Mucosa of descending colon (tissue), 3 donors: ENCODE measurements at places on chromosomes 16 and 17. TPM values are rescaled to one million over a fixed set of nuclear protein-coding genes. Genes with fewer than 3 reads are reported as not detected.

DNA sequence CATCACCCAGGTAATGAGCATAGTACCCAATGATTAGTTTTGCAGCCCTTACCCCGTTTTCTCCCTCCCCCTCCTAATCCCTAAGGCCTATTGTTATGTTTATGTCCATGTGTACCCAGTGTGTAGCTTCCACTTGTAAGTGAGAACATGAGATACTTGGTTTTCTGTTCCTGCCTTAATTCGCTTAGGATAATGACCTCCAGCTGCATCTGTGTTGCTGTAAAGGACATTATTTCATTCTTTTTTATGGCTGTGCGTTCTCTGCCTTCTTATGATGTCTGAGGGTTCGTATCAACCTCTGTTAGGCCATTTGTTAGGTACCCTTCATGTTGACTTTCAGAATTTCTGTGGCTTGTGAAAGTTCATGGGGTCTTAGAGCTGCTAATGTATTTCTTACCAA lies 31.0 kb downstream of the CTCF start:
- DNase-seq, result no peak

- DNase-seq, result no peak
Observed at GRCh38 chr17:2862197-2862596, 66.0 kb downstream of the RAP1GAP2 start.

DNA sequence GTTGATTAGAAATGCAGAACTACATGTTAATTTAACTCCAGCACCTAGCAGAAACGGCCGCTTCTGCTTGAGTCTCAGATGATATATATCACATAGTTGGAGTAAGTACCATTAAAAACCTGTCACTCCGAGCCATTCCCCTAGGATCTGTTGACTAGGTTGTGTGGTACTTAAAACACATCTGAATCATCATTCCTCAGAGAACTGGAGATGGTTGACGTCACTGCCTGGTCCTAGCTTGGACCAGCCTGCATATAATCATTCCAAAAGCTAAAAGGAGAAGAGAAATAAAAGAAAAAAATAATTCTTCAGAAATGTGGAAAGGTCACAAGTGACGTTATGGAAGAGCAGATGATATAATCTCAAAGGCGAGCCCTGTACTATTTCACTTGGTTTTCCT lies 31.3 kb upstream of the RASL10B start:
- DNase-seq, result no peak

DNA sequence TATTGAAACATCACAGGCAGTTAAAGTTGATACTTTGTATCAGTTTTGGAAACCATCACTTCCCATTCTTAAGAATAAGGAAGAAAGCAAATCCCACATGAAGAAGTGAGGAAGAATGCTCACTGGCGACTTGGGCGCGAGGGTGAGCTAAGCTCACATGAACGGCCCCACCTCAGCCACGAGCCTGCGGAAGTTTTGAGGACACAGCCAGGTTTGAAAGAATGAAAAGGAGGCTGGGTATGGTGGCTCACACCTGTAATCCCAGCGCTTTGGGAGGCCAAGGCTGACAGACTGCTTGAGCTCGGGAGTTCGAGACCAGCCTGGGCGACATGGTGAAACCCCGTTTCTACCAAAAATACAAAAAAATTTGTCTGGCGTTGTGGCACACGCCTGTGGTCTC lies 110.3 kb upstream of the CHMP6 start:
- DNase-seq, result peak; percentile 18

GRCh38 chr17:38660097-38661025 lies 14.4 kb downstream of the EPOP start:
- DNase-seq, result peak; percentile 44

DNA sequence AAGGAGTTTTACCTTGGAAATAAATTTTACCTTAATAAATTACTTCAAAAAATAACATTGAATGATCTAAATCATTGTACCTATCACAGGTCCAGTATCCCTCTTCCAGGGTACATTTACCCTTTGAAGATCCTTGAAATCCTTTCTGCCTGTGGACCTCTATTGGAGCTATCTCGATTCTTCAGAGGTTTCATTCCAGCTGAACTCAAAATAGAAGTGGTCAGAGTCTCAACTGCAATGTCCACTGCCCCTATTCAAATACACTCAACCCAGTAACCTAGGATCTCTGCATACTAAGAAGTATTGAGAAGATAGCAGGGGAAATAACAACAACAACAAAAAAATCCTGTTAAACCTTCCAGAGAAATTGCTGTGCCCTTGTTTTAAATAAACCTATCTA lies 9.3 kb downstream of the ABCA5 start:
- no peak for DNase-seq

DNA sequence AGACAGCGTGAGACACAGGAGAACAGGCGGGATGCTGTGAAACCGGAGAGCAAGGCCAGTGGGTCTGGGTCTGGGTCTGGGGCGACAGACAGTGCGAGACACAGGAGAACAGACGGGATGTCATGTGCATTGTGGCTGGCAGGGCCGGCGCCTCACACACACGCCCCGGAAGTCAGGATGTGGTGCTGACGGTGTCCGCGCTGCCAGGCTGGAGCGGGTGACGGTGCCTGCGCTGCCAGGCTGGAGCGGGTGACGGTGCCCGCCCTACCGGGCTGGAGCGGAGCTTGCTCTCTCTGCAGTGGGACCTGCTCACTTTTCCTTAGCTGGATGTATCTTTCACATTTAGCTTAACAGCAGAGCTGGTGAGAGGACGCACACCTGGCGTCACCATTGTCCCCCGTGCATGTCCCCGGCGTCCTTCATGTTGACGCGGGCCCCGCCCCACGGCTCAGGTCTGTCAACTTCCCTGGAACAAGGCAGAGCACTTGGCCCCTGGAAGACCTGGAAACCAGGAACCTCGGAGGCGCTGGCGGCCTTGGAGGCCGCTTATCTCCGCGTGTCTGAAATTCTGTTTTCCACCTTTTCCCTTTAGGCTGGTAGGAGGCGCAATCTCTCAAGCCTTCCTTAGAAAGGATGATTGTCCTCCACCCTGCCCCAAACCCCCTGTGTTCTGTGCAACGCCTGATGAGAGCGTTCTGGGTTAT lies 43.0 kb upstream of the ZNF750 start:
- peak; percentile 84 for DNase-seq

The IFI35 gene
- 58.2 TPM for total RNA-seq

The LGALS9B gene
- total RNA-seq, result 26.6 TPM

The PSME3IP1 gene
- 97.9 TPM for total RNA-seq
